ENCODE measurements at places on chromosomes 1 and 21.
A peak's percentile ranks its signal among the peaks of the same experiment; 100 is the strongest.

- no peak overlapping the region for H3K4me3 ChIP-seq
- no peak for DNase-seq
- no peaks in the 10 kb centered on the region for H3K4me1 ChIP-seq
- no peaks in the 10 kb centered on the region for H3K27me3 ChIP-seq
- H3K27ac ChIP-seq: no peak overlapping the region
Measured at GRCh38 chr1:88060112-88060673, 623.9 kb upstream of the PKN2 start.

- no peak overlapping the region for H3K4me3 ChIP-seq
- no peaks in the 10 kb centered on the region for H3K4me1 ChIP-seq
- H3K27me3 ChIP-seq: no peaks in the 10 kb centered on the region
Measured at GRCh38 chr1:227796359-227796915, 19.0 kb upstream of the PRSS38 start.

GRCh38 chr1:112793631-112794565 lies 78.8 kb upstream of the PPM1J start:
- H3K27me3 ChIP-seq: no peaks in the 10 kb centered on the region
- H3K4me3 ChIP-seq: no peak overlapping the region
- no peak for DNase-seq
- no peaks in the 10 kb centered on the region for H3K36me3 ChIP-seq
- no peak overlapping the region for H3K27ac ChIP-seq

GRCh38 chr1:244231572-244232315 lies 180.7 kb downstream of the ZBTB18 start:
- DNase-seq: peak; percentile 22
- no peak overlapping the region for H3K4me3 ChIP-seq
- H3K27me3 ChIP-seq: no peaks in the 10 kb centered on the region
- H3K27ac ChIP-seq: peak overlapping the region; percentile 73

- no peaks in the 10 kb centered on the region for H3K36me3 ChIP-seq
- H3K27ac ChIP-seq: no peak overlapping the region
- H3K27me3 ChIP-seq: no peaks in the 10 kb centered on the region
- DNase-seq: no peak
- no peaks in the 10 kb centered on the region for H3K4me1 ChIP-seq
Measured at GRCh38 chr1:87106867-87107266, 192.4 kb downstream of the HS2ST1 start.

DNA sequence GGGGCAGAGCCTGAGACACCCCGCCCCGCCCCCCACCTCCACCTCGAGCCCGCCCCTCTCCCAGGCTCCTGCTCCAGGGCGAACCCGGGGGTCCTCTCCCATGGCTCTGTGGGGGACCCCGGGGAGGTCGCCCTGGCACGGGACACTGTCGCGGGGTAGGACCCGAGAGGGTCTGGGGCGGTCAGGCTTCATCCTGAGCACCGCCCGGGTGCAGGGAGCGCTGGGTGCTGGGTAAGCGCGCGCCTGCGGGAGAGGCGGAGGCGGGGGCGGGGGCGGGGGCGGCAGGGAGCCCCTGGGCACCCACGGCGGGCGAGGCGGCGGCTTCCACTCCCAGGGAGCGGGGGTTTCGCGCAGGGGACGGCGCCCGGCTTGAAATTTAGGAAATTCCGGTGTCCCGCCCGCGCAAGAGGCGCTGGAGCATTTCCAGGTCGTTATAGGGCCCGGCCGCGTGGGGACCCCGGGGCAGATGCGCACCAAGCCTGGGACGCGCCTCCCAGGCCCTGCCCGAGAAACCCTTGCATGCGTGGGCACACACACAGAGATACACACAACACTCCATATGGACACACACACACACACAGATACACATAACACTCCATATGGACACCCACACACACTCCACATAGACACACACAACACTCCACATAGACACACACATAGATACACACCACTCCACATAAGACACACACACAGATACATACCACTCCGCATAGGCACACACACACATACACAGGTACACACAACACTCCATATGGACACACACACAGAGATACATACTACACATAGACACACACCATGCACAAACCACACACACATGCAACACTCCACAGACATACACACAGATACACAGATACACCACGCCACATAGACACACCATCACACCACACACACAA lies 48.7 kb upstream of the SLC19A1 start:
- H3K27ac ChIP-seq: no peak overlapping the region
- peaks cover 8% of the 10 kb centered on the region for H3K27me3 ChIP-seq
- peak; percentile 46 for DNase-seq
- H3K36me3 ChIP-seq: no peaks in the 10 kb centered on the region

GRCh38 chr1:41542196-41542930 lies 57.9 kb upstream of the EDN2 start:
- no peaks in the 10 kb centered on the region for H3K27me3 ChIP-seq
- DNase-seq: no peak
- H3K4me3 ChIP-seq: no peak overlapping the region
- peaks cover 61% of the 10 kb centered on the region for H3K36me3 ChIP-seq
- no peaks in the 10 kb centered on the region for H3K4me1 ChIP-seq
- H3K27ac ChIP-seq: no peak overlapping the region

DNA sequence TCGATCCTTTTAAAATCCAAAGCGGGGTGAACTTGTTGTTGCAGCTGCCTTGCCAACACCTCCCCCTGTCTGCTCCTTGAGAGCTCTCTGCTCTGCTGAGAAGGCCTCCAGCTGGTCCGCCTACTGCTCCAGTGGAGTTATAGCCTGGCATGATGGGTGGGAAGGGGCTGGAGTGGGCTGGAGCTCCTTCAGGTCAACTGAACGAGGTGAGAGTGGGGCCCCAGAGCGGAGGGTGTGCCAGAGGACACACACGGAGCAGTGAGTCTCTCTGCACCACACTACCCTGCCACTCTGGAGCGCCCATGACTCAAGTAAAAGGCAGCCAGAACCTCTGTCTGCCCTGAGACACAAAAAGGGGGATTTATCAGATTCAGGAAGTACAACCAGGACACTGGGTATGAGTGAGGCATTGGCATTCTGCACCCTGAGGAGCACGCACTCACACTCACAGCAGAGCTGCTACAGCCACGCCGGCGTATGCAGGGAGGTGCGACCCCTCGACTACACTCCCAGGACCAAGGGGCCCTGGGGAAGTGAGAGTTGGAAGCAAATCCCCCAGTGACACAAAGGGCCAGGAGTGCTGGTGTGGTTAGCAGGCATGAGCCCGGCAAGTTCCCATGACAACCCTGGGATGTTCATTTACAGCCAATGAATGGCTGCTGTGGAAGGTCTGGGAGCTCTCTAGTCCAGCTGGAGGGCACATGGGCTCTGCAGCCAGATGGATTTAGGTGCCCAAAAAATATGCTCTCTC lies 28.0 kb upstream of the EVA1B start:
- no peak overlapping the region for H3K4me3 ChIP-seq
- no peaks in the 10 kb centered on the region for H3K27me3 ChIP-seq
- peaks cover 54% of the 10 kb centered on the region for H3K36me3 ChIP-seq
- H3K27ac ChIP-seq: no peak overlapping the region

DNA sequence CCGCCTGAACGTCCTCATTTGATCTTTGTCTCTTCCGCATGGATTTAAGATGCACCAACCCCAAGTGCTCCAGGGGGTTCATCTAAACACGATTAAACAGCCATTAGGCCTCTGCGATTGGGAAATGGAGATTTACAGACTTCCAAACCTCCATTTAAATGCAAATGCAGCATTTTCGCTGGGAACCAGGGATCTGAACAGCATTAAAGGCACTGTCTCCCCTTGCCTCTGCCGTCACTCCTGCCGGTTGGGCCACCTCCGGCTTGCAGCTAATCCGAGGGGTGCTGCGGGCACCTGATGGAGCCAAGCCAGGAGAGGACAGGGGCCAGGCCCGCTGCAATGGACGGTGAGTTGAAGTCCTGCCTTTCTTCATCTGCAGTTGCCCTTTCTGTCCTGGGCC lies 70.3 kb upstream of the KLHDC7A start:
- H3K27me3 ChIP-seq: no peaks in the 10 kb centered on the region
- no peak overlapping the region for H3K4me3 ChIP-seq
- no peak for DNase-seq
- no peaks in the 10 kb centered on the region for H3K36me3 ChIP-seq
- no peak overlapping the region for H3K27ac ChIP-seq

DNA sequence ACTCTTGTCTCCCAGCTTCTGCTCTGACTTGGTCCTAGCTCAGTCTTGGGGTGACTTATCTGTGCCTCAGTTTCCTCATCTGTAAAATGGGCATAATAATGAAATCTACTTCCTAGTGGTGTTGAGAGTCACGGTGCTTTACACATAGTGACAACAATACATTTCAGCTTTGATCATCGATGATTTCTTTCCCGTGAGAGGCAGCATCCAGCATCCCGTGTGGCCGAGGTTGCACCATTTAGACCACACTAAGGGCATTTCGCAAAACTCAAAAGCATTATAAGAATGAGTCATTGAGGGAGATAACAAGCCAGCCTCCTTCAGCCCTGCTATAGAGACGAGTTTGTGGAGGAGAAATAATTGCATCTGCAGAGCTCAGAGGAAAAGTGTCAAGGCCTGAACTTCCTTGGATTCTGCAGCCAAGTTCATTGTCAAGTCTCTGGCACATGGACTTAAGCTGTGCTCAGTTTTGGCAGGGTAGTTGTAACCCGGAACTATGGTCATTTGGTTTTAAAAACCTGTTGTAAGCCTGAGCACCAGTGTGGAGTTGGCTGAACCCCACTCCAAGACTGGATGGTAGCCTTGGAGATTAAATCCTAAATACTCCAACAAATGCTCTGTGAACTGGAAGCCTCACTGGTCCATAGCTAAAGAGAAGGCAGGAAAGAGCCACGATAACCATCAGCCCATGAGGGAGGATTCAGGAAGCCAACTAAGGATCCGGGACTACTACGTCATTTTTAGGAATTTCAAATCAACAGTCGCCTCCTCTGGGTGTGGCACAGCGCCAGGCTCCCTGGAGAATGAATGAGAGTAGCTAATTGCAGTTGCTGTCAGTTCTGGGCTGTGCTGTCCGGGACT lies 64.2 kb downstream of the TCP10L start:
- no peaks in the 10 kb centered on the region for H3K4me1 ChIP-seq
- no peak for DNase-seq
- no peak overlapping the region for H3K4me3 ChIP-seq
- H3K27ac ChIP-seq: peak overlapping the region; percentile 1
- no peaks in the 10 kb centered on the region for H3K36me3 ChIP-seq

DNA sequence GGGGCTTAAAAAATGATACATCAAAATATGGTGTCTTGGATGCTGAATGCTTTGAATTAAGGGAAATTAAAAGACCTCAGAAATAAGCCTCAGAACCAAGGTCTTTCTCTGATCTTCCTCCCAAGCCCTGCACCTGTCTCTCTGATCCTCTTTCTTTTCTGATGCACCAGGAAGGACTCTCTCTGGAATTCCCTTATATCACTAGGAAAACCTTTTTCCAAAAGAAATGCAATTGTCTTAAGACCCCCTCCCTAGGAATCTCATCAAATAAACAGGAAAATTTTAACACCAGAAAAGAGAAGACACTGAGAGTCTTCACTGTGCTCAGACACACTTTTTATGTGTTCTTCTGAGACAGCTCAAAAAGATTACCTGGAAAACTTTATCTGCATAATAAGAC lies 159.5 kb upstream of the PTBP2 start:
- no peaks in the 10 kb centered on the region for H3K4me1 ChIP-seq
- no peaks in the 10 kb centered on the region for H3K36me3 ChIP-seq
- no peak overlapping the region for H3K4me3 ChIP-seq
- DNase-seq: no peak

DNA sequence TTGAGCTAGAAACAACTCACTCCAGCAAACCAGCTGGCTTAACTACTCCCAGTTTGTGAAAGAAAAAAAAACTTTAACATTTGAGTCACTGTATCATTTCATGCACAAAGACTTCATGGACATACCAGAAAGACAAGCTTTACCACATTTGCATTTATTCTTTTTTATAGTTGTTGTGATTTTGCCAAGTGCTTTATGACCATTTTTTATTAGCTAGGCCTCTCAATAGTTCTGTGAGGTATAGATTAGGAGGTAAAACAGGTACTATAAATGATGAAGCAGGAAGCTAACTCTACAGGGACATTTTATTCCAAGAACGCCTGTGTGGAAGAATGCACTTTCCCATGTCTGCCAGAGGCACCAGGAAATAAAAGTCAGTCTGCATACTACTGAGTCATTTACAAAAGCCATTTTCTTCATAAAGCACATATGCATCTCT lies 8.2 kb upstream of the DENND1B start:
- no peaks in the 10 kb centered on the region for H3K27me3 ChIP-seq
- no peaks in the 10 kb centered on the region for H3K36me3 ChIP-seq
- no peaks in the 10 kb centered on the region for H3K4me1 ChIP-seq
- no peak for DNase-seq
- H3K27ac ChIP-seq: no peak overlapping the region
- H3K4me3 ChIP-seq: no peak overlapping the region

DNA sequence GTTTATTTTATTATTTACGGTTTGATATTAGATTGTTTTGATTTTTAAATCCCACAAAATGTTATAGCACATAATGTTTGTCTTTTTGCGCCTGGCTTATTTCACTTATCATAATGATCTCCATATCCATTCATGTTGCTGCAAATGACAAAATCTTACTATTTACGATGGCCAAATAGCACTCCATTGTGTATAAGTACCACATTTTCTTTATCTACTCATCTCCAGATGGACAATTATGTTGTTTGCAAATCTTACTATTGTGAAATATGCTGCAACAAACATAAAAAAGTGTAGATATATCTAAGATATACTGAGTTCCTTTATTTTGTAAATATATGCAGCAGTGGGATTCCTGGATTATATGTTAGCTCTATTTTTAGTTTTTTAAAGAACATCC lies 1568.3 kb downstream of the AMY1C start:
- no peak for DNase-seq
- H3K27ac ChIP-seq: no peak overlapping the region
- H3K36me3 ChIP-seq: no peaks in the 10 kb centered on the region
- no peaks in the 10 kb centered on the region for H3K4me1 ChIP-seq
- no peaks in the 10 kb centered on the region for H3K27me3 ChIP-seq
- no peak overlapping the region for H3K4me3 ChIP-seq

DNA sequence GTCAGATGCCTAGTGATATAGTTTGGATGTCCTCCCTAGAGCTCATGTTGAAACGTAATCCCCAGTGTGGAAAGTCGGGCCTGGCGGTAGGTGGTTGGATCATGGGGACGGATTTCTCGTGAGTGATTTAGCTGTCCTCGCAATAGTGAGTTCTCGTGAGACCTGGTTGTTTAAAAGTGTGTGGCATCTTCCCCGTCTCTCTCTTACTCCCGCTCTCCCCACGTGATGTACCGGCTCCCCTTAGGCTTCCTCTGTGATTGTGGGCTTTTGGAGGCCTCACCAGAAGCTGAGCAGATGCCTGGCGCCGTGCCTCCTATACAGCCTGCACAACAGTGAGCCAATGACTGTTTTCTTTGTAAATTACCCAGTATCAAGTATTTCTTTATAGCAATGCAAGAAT lies 264.5 kb downstream of the TTLL7 start:
- no peak for DNase-seq
- no peaks in the 10 kb centered on the region for H3K36me3 ChIP-seq
- peaks cover 9% of the 10 kb centered on the region for H3K4me1 ChIP-seq
- no peak overlapping the region for H3K27ac ChIP-seq
- no peak overlapping the region for H3K4me3 ChIP-seq

GRCh38 chr21:20572582-20572981 lies 425.6 kb upstream of the NCAM2 start:
- no peaks in the 10 kb centered on the region for H3K4me1 ChIP-seq
- H3K4me3 ChIP-seq: no peak overlapping the region
- no peaks in the 10 kb centered on the region for H3K36me3 ChIP-seq
- H3K27ac ChIP-seq: no peak overlapping the region
